B cell (primary cell): ENCODE measurements at places on chromosomes 5 and 9. TPM values are rescaled to one million over a fixed set of nuclear protein-coding genes. Genes with fewer than 3 reads are reported as not detected.
A peak's percentile ranks its signal among the peaks of the same experiment; 100 is the strongest.

The SH3PXD2B gene
- total RNA-seq: not detected in 2 replicates

DNA sequence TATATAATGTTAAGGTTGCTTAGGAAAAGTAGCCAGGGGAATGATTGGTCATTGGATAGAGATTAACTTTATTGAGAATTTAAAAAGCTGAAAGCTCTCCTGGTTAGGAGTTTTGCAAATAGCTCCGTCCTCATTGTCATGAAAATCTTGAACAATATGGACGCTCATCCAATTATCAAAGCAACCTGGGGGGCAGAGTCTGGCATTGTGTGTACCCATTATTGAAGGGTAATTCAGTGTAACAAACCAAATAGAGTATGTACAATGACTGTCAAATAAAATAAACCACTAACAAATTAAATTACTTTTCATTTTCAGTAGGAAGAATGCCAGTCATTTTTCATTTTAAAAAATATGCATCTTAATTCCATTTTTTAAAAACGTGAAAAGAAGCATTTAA, 144.0 kb upstream of the GPR151 start:
- no peak for DNase-seq

The COL5A1 gene
- total RNA-seq: not detected in 2 replicates

DNA sequence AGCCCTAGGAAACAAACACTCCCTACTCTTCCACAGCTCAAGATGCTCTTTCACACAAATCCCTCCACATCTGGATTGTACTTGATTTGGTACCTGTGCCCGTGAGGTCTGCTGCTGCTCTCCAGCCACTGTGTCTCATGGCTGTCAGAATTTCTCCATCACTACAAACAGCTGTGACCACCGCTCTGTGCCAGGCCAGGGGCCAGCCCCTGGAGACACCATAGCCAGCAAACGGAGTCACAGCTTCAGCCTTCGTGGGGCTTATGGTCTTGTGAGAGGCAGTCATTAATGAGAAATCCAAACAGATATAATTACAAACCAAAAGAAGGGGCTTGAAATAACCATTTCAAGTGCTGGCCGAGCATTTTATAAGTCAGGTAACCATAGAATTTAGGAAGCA, 43.6 kb downstream of the ADAM19 start:
- no peak for DNase-seq

The PROB1 gene
- 3.0 and 3.7 TPM in 2 replicates for total RNA-seq

DNA sequence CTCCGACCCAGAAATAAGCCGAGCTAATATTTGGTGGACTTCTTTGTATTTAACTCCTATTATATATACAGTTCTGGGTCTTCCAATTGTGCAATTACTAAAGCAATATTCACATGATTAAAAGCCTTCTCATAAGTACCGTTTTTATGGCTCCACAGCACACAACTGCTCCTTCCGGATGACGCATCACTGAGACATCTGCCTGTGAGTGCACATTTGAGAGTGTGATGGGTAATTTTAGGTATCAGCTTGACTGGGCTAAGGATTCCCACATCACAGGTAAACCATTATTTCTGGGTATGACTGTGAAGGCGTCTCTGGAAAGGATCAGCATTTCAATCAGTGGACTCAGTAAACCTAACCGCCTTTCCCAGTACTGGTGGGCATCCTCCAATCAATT, 77.5 kb upstream of the SYK start:
- no peak for DNase-seq

- peak; percentile 0 for DNase-seq
Measured at GRCh38 chr5:58016358-58016757, 443.5 kb downstream of the PLK2 start.

DNA sequence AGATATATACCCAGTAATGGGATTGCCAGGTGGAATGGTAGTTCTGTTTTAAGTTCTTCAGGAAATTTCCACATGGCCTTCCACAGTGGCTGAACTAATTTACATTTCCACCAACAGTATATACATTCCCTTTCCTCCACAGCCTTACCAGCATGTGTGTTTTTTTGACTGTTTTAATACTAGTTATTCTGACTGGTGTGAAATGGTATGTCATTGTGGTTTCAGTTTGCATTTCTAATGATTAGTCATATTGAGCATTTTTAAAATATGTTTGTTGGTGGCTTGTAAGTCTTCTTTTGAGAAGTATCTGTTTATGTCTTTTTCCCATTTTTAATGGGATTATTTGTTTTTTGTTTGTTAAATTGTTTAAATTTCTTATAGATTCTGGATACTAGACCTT, 208.9 kb downstream of the CFAP90 start:
- no peak for DNase-seq

The GARIN3 gene
- not detected in 2 replicates for total RNA-seq

The PCDHA6 gene
- not detected in 2 replicates for total RNA-seq

DNA sequence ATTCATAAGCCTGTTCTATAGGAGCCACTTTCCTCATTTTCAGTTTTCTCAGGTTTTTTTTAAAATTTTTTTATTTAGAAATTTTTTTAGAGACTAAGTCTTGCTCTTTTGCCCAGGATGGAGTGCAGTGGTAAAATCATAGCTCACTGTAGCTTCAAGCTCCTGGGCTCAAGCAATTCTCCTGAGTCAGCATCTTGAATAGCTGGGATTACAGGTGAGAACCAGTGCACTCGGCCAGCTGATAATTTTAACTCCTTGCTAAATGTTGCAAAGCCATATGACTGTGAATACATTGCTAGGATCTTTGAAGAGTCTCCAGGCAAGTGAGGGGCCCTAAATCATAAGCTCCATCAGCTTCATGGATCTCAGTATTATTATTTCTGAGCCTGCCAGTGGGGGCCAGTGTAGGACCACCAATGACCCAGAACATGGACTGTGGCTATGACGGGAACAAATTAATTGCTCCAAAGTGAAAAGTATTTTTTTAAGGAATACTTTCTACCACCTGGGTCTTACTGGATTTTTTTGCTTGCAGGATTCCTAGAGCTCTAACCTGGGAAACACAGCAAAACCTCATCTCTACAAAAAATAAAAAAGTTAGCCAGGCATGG, 5.7 kb upstream of the GAPVD1 start:
- no peak for DNase-seq

GRCh38 chr5:55338092-55338613, 30.4 kb downstream of the MTREX start:
- DNase-seq: no peak

The SEC24A gene
- total RNA-seq: 13.0 and 14.3 TPM in 2 replicates
